ENCODE measurements at places on chromosomes 6 and 20.

- DNase-seq = no peak
Measured at GRCh38 chr6:156771047-156771446, 6.1 kb upstream of the ARID1B start.

- DNase-seq = no peak
Measured at GRCh38 chr6:158083455-158084325, 84.4 kb downstream of the SERAC1 start.

GRCh38 chr6:169806701-169807100 is 55.3 kb downstream of the ERMARD start:
- DNase-seq = no peak

GRCh38 chr20:910870-911770 is 5.0 kb downstream of the ANGPT4 start:
- no peak for DNase-seq

DNA sequence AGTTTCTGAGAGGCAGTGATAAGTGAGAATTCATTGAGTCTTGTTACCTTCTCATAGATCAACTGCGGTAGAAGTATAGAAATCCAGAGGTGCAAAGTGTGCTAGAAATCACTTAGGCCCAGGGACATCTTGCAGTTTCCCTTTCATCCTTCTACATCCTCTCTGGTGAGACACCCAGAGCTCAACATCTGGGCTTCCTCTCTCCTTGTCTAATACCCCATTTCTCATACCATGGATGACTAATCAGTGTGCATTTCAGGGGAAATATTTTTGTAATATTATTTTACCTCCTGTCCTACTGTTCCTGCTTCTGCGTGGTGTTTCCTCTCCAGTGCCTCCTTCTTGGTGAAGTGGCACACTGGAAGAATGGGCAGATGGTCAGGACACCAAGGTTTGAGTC is 322.4 kb downstream of the TFAP2B start:
- DNase-seq = no peak

- no peak for DNase-seq
Measured at GRCh38 chr6:75609639-75610590, 8.2 kb downstream of the SENP6 start.

- DNase-seq = no peak
Measured at GRCh38 chr20:20930500-20930899, 175.7 kb downstream of the LINC00237 start.

DNA sequence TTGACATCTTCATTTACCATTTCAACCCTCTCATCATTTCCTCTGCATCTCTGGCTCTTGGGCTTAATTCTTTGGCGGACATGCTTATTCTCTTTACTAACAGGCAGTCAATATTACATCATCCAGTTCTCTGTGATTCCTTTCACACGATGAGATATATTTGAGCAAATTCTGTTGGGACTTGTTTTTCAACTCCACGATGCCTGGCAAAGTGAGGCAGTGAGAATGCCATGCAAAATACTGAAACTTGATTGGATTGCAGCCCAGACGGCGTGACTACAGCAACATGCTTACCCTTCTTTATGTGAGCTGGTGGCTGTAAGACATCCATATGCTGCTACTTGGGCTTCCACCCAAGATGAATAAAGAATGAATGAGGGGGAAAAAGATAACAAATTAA is 101.7 kb upstream of the SPACA1 start:
- DNase-seq = no peak

DNA sequence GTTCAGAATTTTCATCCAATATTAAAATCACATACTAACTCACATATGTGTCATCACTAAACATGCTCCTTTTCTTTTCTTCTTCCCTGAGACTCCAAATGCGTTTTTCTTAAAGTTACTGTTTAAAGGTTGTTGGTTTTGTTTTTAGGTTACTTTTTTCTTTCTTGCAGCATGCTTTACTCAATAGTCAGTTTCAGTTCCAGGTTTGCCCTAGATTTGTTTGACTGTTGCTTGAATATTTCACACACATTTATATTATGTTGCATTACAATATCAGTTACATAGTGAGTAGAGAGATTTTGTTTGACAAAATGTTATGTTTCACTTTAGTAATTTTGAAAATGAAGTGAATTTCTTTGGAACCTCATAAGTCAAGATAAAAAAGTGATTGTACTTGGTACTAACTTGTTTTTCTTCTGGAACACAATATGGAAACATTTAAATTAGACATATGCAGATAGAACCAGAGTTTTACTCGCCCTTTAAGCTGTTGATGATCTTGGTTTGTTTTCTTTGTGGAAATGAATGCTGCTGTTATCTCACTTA is 27.3 kb downstream of the FNDC1 start:
- no peak for DNase-seq

- no peak for DNase-seq
Measured at GRCh38 chr6:132054525-132054924, 103.4 kb upstream of the CCN2 start.

DNA sequence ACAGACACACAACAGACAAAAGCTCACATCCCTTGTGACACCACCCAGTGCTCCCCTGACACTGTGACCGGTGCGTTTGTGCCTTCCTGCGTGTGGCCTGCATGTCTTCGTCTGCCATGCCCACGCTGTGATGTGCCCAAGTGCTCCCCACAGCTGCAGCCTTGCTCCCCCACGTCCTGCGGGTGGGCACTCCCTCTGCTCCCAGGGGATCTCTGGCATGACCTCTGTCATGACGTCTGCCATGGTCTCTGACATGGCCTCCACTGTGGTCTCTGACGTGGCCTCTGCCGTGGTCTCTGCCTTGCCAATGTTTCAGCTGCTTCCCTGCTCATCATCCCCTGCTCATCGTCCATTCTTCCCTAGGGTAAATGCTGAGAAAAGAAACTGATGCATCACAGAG is 200.9 kb downstream of the DLL1 start:
- DNase-seq = no peak

DNA sequence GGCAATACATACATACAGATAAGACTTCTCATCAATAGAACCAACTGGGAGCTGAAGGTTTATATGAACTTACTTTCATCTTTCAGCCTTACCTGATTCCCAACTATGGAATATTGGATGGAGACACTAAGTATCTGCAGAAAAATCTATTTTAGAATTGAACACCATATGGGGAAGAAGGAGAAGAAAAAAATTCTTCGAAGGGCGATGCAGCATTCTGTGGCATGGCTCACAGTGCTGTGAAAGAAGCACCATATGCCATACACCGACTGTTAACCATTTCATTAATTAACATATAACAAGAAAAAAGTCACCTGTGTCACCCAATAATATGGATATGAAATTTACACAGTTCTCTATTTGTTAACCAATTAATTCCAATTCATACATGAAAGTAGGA is 1374.4 kb upstream of the MAP3K7 start:
- DNase-seq = no peak

GRCh38 chr6:72622094-72622940 is 453 bp downstream of the KCNQ5 start:
- peak; percentile 37 for DNase-seq

GRCh38 chr20:1060985-1061384 is 57.4 kb upstream of the PSMF1 start:
- DNase-seq = no peak
